ENCODE measurements at places on chromosomes 13 and 19.

- DNase-seq: peak; percentile 69
These were observed 82.9 kb upstream of the CACNA1A start for GRCh38 chr19:13588957-13589833.

DNA sequence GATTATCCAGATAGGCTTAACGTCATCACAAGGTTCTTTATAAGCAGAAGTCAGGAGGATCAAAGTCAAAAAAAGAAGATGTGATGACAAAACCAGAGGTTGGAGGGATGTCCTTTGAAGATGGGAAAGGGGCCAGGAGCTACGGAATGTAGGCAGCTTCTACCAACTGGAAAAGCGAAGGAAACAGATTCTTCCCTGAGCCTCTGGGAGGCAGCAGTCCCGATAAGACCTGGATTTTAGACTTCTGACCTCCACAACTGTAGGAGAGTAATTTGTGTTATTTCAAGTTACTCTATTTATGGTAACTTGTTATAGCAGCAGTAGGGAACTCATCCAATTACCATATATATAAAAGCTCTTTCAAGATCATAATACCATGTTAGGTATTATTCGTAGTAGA, 98.8 kb upstream of the MYCBP2 start:
- no peak for DNase-seq

DNA sequence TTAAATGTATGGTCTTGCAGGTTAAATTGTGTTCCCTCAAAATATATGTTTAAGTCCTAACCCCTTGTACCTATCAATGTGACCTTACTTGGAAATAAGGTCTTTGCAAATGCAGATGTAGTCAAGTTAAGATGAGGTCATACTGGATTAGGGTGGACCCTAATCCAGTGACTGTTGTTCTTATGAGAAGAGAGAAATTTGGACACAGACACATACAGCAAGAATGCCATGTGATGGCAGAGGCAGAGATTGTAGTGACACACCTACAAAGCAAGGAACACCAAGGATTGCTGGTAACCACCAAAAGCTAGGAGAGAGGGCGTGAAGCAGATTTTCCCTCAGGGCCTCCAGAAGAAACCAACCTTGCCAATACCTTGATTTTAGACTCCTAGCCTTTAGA, 50.2 kb downstream of the LACC1 start:
- no peak for DNase-seq

DNA sequence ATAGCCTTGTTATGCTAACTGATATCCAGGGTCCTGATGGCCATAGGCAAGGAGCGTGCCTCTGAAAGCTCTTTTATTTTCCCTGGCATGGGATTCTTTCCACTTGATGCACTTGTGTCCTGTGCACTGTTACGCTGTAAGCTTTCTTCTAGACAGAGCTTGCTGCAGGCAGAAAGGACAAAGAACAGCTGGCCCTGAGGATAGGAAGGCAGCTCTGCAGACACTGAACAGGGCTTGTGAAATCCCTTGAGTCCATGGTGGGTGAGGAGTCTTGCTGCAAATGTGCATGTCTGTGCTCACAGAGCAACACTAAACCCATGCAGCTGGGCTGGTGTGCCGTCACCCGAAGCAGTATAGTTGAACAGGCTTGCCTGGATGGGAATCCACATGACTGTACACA, 126.6 kb downstream of the AKAP11 start:
- no peak for DNase-seq

DNA sequence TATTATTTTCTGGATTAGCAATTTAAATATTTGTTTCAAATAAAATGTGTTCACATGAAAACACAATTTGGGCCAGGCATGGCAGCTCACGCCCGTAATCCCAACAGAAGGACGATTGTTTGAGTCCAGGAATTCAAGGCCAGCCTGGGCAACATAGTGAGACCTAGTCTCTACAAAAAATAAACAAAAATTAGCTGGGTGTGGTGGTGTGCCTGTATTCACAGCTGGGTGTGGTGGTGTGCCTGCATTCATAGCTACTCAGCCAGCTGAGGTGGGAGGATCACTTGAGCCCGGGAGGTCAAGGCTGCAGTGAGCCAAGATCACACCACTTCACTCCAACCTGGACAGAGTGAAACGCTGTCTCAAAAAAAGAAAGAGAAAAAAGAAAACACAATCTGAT, 46.4 kb downstream of the KPNA3 start:
- no peak for DNase-seq
